ENCODE measurements at places on chromosomes 11 and 22. TPM values are rescaled to one million over a fixed set of nuclear protein-coding genes. Genes with fewer than 3 reads are reported as not detected.

- no peak for DNase-seq
Observed at GRCh38 chr22:41140365-41140957, 48.1 kb downstream of the EP300 start.

GRCh38 chr22:41746567-41747400 lies 47.5 kb downstream of the MEI1 start:
- DNase-seq, result peak; percentile 81

Gene SULT4A1
- polyA plus RNA-seq, result 0.46 TPM

Gene LAMTOR1
- 143 TPM for polyA plus RNA-seq

Gene TESMIN
- 1.3 TPM for polyA plus RNA-seq

GRCh38 chr11:102986815-102987214 lies 31.3 kb upstream of the MMP13 start:
- DNase-seq, result no peak
